ENCODE measurements at places on chromosomes 11 and 22.
A peak's percentile ranks its signal among the peaks of the same experiment; 100 is the strongest.

DNA sequence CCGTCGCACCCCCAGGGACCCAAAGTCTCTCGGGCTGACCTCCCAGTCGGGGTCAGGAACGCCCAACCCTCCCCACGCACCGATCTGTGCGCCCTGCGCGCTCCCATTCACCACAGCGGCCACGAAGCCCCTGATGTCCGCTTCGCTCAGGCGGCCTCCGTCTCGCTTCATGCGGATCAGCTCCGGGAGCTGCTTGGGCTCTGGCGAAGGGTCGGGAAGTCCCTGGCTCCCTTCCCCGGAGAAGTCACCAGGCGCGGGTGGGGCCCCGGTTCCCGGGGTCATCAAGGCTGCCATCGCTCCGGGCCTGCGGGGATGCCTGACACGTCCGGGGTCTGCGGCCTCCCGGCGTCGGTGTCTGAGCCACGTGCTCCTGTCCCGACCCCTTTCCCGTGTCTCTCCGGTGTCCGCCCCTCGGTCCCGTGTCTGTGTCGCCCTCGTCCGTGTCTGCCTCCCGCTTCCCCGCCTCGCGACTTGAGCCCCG, 356 bp downstream of the TYMP start:
- DNase-seq: no peak

DNA sequence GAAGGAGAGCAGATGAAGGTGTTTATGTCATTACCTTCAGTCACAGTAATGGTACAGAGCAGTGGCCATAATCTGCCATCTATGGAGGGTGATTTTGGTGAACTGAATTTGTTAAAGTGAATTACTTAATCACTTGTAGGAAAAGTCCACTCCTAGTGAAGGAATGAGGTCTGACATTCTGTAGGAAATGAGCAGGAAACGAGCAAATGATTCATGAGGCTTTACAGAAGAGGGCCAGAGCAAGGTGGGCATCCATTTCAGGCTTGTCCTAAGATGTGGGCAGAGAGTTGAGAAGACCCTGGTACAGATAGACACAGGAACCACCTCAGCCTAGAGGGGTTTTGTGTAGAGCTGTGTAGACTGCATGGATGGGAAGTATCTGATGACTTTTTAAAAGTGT, 6.0 kb upstream of the SGSM3 start:
- DNase-seq: no peak

- DNase-seq: no peak
Observed at GRCh38 chr11:45079075-45079444, 67.4 kb upstream of the PRDM11 start.

GRCh38 chr11:94507485-94507884, 4.8 kb upstream of the C11orf97 start:
- DNase-seq: no peak

DNA sequence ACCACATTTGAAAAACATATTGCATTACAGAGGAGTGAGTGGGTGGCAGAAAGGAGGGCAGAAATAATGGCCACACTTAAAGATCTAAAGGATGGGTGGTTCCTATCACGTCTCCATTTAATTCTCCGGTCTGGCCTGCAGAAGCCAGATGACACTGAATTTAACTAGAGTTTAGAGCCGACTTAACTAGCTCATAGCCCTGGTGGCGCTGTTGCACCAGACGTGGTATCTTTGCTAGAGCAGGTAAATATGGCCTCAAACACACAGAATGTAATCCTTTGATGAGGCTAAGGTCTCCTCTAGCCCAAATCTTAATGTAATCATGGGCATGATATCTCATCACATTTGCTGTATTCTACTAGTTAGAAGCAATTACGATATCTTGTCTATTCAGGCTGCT, 51.5 kb upstream of the GAL start:
- no peak for DNase-seq

DNA sequence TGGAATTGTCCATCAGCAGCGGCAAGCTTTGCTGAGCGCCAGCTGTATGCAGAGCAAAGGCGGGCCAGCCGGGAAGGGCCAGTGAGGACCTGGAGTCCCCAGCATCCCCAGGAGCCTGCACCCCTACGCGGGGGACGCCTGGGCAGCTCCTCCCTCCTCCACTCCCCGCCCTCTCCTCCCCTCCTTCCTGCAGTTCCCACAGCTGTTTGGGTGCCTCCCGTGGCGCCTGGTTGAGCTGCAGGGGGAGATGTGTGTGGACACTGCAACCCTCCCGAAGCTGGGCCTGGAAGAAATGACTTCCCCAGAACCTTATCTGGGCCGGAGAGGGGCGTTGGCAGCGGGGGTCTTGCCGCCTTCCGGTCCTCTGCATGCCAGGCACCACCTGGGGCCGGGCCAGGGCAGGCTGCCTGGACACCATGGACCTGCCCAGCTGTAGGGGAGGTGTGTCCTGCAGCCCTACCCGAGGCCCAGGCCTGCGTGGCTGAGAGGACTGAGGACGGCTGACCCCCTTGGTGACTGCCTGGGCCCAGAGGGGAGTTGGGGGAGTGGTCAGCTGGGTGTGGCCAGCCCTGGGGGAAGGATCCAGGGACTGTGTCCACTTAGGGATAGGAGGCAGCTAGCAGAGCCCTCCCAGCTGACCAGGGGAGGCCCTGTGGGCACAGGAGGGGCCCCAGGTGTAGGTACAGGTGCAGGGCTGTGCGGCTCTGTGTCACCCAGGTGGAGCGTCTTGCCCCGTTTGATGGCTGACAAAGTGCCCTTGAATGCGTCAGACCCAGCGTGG, 16.8 kb upstream of the MUC6 start:
- no peak for DNase-seq

- no peak for DNase-seq
Observed at GRCh38 chr22:26109686-26110315, 59.5 kb upstream of the SEZ6L start.

DNA sequence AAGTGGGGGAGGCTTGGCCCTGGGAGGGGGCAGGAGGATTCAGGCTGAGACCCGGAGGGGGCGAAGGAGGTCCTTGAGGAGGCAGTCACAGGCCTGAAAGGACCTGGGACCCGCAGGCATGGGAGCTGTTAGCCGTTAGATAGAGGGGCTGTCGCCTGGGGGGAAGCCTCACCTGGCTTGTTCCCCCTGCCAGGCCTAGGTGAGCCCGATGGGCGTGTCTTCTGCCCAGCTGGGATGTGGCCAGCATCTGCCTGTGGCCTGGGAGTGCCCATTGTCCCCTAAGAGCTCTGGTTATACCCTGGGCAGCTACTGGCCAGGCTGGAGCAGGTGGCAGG, 1.8 kb upstream of the DUSP8 start:
- no peak for DNase-seq

GRCh38 chr11:126426106-126426505, 70.6 kb downstream of the ST3GAL4 start:
- no peak for DNase-seq

DNA sequence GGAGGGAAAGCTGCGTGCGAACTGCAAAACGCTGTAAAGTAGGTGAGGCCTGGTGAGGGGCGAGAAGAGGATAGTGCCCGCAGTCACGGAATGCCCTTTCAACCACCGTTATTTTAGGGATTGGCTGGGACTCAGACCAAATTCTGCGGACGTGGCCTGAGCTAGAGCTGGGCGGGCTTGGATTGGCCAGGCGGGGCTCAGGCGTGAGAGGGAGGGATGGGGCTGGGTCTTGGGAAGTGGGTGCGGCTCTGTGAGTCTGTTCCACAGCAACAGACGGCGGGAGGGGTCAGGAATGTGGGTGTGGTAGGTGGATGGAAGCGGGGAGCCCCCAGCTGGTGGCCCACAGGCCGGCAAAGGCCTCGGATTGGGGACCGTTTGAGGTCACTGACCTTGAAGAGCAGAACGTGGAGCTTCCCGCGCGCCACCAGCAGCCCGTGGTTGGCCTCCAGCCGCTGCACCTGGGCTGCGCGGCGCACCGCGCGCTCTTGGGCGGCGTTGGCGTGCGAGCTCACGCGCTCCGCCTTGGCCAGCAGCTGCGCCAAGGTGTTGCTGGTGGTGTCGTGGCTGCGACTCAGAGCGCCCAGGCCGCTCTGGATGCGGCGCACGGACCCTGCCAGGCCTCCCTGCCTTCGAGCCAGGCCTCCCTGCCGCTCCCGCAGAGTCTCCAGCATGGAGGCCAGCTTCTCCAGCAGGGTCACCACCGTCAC, 444 bp downstream of the CAVIN3 start:
- DNase-seq: peak; percentile 58

DNA sequence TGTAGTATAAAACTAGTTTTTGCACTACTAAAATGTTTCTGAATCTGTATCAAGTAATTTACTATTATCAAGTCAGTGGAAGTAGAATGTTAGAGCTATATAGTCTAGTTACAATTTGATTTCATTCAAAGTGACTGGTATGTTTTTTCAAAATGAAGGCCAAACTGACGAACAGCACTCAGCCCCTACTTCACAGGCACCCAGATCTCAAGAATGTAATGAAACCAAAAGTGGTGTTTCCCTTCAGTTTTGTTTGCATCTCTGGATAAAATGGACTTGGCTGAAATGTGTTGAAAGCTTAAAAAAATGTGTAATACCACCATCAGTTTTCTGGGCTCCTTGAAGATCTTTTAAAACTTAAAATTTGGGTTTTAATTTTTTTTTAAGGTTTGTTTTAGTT, 46.4 kb downstream of the QSER1 start:
- no peak for DNase-seq

DNA sequence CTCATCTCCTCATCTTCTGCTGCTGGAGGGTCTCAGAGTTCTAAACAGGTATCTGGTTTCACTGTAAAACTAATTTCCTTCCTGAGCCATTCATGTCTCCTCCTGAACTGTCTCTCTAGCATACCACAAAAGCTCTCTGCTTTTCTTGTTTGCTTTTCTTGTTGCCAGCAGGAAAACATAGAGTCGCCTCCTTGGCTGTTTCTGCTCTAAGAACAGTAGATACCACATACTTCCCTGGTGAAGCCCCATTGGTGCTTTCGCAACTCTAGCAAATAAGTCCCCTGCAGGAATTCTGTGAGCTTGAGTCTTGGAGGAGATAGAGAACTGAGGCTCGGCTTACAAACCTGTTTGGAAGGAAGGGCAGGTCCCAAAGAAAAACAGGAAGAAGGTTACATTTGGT, 7.0 kb downstream of the DIXDC1 start:
- DNase-seq: no peak

DNA sequence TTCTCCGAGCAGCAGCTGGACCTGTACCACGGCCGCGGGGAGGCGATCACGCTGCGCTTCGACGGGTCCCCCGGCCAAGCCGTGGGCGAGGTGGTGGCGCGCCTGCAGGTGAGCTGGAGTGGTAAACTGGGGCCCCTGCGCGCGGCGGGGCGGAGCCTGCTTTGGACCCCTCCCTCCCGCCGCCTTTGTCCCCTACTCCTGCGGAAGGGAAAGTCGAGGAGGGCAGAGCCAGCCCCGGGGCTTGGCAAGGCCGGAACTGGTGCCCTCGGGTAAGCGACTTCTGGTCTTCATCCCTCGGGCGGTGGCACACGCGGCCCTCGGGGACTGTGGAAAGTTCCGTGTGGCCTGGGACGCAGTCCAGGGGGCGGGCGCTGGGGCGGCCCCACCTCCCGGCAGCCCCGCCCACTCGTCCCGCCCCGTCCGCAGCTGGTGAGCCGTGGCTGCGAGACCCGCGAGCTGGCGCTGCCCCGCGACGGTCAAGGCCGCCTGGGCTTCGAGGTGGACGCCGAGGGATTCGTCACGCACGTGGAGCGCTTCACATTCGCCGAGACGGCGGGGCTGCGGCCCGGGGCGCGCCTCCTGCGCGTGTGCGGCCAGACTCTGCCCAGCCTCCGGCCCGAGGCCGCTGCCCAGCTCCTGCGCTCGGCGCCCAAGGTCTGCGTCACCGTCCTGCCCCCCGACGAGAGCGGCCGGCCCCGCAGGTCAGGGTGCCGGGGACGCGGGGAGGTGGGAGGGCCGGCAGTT, 9.2 kb downstream of the SIPA1 start:
- no peak for DNase-seq

GRCh38 chr11:67613960-67614715, 7.4 kb downstream of the NDUFV1 start:
- DNase-seq: no peak

- peak; percentile 15 for DNase-seq
Observed at GRCh38 chr22:27997538-27997937, 78.5 kb upstream of the PITPNB start.

DNA sequence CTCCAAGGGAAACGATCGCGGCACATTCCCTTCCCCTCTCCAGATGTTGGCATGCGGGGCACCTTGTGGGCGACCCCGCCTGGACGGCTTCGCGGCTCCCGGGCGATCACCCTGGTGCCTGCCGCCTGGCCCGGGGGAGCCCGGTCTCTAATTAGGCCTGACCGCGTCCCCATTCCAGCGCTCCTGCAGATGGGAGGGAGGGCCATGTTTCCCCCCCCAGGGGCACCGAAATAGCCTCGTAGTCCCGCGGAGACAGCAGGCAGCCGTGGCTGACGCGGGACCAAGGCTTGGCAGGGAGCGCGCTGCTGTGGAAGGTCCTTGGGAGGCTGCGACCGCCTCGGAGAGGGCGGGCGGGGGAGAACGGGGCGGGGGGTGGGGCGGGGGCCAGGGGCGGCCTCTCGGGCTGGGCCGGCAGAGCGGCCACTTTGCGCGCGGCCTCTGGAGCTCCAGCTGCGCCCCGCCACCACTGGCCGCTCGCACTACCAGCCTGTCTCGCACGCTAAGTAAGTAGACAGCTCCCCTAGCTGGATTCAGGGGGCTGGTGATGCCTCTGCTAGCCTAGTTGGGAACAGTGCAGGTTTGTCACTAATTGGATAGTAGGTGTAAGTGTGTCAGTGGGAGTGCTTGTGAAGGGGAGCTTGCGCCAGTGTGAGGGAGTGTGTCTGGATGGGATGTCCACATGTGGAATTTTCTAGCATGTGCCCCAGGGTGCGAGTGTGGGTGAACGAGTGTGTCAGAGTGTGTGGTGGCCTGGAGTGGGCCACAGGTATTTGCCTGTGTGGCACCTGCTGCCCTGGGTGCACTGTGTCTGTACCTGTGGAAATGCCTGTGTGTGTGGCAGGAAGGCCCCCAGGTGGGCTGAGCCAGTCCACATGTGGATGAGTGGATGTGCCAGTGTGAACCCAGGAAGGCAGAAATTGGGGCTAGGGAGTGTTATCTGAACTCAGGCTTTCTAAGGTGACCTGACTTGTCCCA, at the start of gene INSC:
Gene INSC, plus strand, starts transcription at position 423 of the 975 bp plus-strand sequence. CDS start 34,252 bp downstream, outside the sequence.
- DNase-seq: no peak

- DNase-seq: no peak
Observed at GRCh38 chr22:46958658-46959057, 196.2 kb downstream of the TBC1D22A start.

- no peak for DNase-seq
Observed at GRCh38 chr11:72989727-72990126, 152.4 kb downstream of the FCHSD2 start.

GRCh38 chr22:18950141-18950540, 14.0 kb upstream of the PRODH start:
- DNase-seq: no peak

GRCh38 chr22:17797721-17798559, 23.7 kb upstream of the BID start:
- DNase-seq: no peak

- no peak for DNase-seq
Observed at GRCh38 chr11:132463295-132464002, 1068.9 kb downstream of the OPCML start.

- no peak for DNase-seq
Observed at GRCh38 chr22:32617903-32618302, 143.3 kb downstream of the FBXO7 start.

DNA sequence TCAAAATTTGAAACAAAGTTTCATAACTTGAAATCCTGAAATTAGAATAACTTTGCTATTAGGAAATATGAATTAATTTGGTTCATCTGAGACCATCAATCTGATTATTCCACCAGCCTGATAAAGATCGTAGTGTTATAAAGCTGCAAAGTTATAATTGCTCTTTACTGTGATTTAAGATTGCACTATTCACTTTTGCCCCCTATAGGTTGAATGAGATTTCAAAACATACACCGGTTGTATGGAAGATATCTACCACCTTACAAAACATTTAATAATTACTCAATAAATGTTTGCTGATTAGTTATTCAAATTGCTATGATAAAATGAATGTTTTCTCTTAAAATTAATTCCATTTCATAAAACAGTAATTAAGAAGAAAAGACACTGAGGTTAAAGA, 26.1 kb downstream of the APIP start:
- no peak for DNase-seq
